ENCODE measurements at places on chromosomes 6 and 20.

- DNase-seq, result no peak
These were observed 161.7 kb downstream of the SYCP2 start for GRCh38 chr20:59771506-59772372.

- DNase-seq, result no peak
These were observed 8.4 kb downstream of the BTBD9 start for GRCh38 chr6:38631186-38631783.

GRCh38 chr6:160305926-160306713 lies 42.1 kb upstream of the SLC22A3 start:
- DNase-seq, result no peak

GRCh38 chr6:159008656-159009288 lies 8.8 kb upstream of the RSPH3 start:
- no peak for DNase-seq

GRCh38 chr6:75267461-75267860 lies 17.1 kb downstream of the TMEM30A start:
- DNase-seq, result no peak

GRCh38 chr6:120219339-120219738 lies 869.8 kb upstream of the MAN1A1 start:
- no peak for DNase-seq

DNA sequence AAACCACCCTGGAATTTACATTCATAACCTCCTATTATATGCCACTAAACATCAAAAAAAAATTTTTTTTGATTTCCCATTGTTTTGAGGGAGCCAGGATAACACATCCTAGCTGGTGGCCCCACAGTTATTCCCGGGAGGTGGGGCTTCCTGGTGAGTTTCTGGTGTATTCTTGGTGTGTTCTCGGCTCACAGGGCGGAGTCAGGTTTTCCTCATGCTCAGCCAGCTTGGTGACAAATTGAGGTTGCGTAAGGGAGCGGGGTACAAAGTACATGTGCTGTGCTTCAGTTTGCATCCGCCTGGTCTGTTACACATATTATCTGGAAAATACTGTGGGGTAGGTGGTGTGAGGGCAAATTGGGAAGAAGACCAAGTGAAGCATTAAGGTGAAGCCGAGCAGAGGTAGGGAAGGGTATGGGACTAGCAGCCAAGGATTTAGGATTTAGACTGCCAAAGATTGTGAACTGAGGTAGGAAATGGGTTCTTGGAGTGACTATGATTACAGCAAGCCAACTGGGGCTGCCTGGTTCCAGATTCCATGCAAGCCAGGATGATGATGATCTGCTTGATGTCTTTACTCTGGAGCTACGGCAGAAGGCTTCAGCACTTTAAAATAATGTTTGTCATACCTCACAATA lies 46.2 kb upstream of the EEF1A1 start:
- DNase-seq, result no peak

GRCh38 chr6:159434410-159434809 lies 258.6 kb downstream of the SOD2 start:
- DNase-seq, result no peak

DNA sequence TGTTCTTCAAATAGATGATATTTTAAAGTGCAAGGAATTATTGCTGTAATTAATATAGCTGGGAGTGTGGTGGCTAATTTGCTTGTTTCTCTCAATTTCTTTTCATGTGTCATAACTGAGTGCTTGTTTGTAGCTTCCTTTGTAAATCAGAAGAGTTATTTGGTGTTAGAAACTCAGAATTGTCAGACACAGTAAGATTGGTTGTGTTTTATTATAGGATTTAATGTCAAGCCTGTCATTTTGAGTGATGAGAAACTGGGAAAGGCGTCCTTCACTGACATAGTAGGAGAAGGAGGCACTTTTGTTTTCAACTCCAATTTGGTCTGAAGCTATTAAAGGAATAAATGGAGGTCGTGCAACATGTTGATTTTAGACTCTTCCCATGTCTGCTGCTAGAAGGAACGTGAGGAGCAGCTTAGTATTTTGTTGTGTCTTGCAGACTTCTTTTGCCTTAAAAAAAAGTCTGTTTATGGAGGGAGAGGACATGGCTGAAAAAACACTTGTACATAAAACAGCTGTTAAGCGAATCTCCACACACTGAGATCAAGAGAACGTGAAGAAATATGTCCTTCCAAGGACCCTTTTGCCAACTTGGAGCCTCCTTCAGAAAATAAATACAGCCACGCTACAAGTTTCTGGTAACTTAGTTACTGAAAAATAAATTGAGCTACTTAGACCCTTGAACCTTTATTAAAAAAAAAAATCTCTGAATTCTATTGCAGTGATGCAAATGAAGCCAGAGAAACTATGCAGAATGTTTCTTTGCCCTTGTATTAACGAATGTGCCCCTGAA lies 59.5 kb downstream of the BMP6 start:
- no peak for DNase-seq

DNA sequence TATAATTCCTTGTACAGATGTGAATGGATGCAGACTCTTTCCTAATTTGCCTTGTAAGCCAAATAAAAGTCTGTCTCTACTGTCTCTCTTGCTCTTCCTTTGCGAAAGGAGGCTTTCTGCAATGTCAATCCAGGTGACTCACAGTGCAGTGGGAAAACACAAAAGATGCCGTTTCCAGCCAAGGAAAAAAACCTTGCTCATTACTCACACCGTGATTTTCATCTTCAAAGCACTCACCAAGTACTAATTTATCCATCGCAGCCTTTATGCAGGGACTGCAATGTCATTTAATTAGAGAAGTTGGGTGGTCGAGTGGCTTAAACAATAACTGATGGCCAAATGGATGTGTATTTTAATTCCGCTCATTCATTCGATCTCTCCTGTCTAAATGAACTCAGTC lies 23.8 kb downstream of the SAYSD1 start:
- DNase-seq, result no peak

DNA sequence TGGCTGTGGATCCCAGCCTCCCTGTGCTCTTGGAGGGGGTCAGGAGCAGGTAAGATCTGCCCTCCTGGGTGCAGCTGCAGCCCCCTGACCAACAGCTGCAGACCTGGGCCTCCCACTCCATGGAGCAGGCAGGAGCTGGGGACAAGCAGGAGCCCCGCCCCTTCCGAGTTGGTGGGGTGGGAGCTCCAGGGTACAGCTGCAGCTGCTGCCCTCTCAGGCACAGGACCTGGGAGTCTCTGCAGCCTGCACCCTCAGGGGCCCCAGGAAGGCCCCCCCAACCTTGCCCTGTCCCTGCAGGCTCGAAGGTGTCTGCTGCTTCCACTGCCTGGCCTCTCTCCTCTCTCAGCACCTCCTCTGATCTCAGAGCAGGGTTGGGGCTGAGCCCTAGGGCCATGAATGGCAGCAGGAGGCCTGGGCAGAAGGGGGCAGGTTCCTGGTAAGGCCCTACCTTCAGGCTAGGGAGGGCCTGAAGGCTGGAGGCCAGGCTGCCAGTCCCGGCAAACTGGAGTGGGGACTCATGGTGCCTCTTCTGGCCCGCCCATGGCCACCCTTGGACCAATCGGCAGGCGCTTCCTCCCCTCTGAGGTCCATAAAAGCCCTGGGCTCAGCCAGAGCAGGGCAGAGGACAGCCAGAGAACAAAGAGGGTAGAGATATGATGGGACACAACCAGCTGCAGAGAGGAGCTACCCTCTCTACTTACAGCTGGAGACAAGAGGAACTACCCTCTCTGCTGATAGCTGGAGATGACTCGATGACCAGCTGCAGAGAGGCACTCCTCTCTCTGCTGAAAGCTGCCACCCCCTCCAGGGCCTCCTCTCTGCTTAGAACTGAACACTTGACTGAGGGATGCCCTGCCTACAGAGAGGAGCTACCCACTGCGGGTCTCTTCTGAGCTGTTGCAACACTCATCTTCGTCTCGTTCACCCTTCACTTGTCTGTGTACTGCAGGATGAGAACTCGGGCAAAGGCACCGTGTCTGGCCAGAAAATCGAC lies 7.8 kb upstream of the PACSIN1 start:
- no peak for DNase-seq

DNA sequence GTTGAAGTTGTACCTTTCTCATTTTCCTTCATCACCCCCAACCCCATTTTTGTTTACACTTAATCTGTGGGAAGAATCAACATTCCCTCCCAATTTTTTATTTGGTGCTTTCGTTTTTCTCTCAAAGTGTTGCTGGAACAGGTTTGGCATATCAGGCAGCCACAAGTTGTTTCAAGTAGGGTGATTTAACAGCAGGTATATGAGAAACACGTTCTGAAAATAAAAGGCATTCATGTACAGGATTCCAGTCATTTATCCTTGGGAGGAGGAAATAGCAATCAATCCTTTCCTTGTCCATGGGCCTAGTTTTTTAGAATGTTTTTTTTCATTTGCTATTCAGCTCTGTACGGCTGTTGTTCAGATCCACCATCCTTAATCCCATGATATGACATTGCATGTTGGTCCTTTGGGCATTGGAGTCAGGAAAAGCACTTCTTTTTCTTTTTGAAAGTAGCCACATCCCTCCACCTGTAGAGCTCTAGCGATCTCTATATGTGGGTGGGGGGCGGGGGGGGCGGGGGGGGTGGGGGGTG lies 120.2 kb downstream of the JARID2 start:
- no peak for DNase-seq

- no peak for DNase-seq
These were observed 5.3 kb downstream of the HLA-B start for GRCh38 chr6:31351401-31352309.

DNA sequence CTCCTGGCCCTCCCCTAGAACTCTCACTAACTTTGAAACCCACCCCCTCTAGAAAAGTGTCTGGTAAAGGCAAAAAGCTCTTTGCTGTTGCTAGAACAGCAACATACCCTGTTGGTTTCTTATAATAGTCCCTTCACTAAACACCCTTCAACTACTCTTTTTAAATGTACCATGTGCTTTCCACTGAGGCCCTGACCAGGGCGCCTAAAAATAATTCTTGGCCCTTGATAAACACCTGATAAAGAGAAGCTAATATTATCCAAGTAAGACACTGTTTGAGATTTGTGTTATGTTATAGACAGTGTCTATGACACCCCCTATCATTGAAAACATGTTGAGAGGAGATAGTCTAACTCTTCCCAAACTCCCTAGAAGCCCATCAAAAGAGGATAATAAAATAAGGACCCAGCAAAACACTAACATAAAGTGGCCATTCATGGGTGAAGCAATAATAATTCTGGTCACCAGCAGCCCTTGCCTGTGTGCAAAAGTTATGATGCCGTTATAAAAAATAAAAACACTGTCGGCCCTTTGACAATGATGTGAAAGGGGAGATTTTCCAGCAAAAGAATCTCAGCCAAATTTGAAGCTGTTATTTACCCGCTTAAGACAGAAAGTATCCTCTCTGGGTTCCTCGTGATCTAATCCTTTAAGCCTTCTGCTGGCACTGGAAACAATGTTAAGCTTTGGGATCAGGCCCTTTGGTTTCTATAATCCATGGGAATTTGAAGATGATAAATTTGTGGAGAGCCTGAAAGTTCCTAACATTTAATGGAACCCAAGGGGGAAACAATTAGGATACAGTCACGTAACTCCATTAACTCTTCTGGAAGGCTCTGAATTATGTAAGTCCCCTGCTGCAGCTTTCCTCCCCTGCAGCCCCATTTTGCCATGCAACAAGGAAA lies 122.6 kb upstream of the PLCB4 start:
- DNase-seq, result no peak

DNA sequence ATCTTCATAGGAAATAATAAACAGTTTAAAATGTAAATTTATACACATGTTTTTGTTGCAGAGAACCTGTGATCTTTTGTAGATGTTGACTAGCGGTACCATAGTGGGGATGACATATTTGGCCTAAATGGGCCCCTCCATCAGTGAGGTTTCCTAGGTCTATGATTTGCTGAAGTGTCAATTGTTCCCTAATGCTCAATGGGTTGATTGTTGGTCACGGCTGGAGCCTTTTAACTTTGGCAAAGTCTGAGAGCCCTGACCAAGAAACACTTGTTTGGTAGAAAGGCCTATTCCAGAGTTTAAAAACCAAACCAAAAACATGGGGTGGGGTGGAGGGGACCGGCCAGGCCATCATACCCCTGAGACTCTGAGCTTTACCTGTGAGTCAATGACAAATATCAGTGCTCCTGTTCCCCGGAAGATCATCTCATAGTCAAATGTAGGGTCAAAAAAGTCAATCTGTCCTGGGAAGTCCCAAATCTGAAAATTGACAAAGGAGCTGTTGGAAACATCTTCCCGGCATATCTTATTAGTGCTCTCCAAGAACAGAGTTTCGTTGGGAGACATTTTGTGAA lies 25.1 kb downstream of the RRAGD start:
- DNase-seq, result no peak

DNA sequence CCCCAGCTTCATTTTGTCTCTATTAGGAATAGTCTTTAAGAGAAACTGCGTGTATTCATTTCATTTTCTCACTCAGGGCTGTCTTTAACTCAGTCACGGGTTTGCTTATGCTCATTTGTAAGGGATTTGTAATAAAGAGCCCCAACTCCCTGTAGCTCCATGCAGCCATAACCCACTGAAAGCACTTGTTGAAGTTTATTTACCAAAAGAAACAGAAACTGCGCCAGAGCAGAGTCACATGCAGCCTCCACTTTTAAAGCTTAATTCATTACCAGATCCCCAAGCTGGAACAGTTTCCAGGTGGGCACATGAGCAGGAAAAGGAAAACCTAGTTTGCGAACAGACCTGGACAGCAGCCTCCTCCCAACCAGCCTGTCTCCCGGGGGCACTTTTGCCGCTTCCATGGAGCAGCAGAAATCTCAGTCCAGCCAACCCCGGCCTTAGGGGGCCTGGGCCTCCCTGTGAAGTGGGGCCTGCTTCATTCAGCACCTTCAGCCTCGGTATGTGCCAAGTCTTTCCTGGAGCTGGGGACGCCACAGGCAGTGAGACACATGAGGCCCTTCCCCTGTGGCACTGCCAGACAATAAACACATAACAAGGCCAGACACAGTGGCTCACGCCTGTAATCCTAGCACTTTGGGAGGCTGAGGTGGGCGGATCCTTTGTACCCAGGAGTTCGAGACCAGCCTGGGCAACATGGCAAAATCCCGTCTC lies 4.5 kb downstream of the BCAS4 start:
- no peak for DNase-seq

GRCh38 chr20:11544029-11544678 lies 373.5 kb upstream of the BTBD3 start:
- no peak for DNase-seq

DNA sequence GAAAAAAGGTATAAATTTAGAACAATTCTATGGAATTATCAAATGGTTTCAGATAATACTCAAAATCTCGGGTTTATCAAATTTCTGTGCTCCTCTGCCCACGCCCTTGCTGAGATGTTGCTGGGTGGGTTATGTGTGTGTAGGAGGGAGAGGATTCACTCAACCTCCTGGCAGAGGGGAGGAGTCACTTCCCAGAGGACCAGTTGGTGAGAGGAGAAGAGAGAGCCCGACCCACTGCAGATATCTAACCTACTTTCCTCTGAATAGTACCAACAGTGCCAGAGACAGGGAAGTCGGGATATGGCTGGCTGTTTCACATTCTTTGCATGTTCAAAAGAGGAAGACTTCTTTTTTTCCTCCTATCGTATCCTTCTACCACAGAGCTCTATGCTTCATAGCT lies 187.1 kb upstream of the MAN1A1 start:
- no peak for DNase-seq

- DNase-seq, result no peak
These were observed 559.6 kb downstream of the RFPL4B start for GRCh38 chr6:112906726-112907125.

- no peak for DNase-seq
These were observed 176.4 kb downstream of the TFAP2B start for GRCh38 chr6:50995036-50995435.

GRCh38 chr6:18308070-18308735 lies 43.9 kb upstream of the DEK start:
- no peak for DNase-seq

- DNase-seq, result no peak
These were observed 167.4 kb downstream of the ZMYND8 start for GRCh38 chr20:47189060-47189459.
